ENCODE measurements at places on chromosomes 7 and 10. TPM values are rescaled to one million over a fixed set of nuclear protein-coding genes. Genes with fewer than 3 reads are reported as not detected.

GRCh38 chr7:2802101-2802500, 42.0 kb downstream of the GNA12 start:
- no peaks in the 10 kb centered on the region for H3K27me3 ChIP-seq
- H3K4me1 ChIP-seq = peaks cover 46% of the 10 kb centered on the region
- H3K27ac ChIP-seq = no peak overlapping the region
- DNase-seq = peak; percentile 53
- no peak overlapping the region for H3K4me3 ChIP-seq

GRCh38 chr10:12717981-12718707, 283.4 kb downstream of the CCDC3 start:
- no peak overlapping the region for H3K4me3 ChIP-seq
- H3K36me3 ChIP-seq = no peaks in the 10 kb centered on the region
- H3K27ac ChIP-seq = no peak overlapping the region
- peaks cover 3% of the 10 kb centered on the region for H3K4me1 ChIP-seq
- peaks cover 37% of the 10 kb centered on the region for H3K27me3 ChIP-seq

- DNase-seq = no peak
- no peak overlapping the region for H3K4me3 ChIP-seq
- no peak overlapping the region for H3K27ac ChIP-seq
- H3K4me1 ChIP-seq = no peaks in the 10 kb centered on the region
- no peaks in the 10 kb centered on the region for H3K36me3 ChIP-seq
These were observed 210.2 kb upstream of the NPY start for GRCh38 chr7:24073651-24074420.

COL26A1 gene
- polyA plus RNA-seq = 0.31 TPM

DNA sequence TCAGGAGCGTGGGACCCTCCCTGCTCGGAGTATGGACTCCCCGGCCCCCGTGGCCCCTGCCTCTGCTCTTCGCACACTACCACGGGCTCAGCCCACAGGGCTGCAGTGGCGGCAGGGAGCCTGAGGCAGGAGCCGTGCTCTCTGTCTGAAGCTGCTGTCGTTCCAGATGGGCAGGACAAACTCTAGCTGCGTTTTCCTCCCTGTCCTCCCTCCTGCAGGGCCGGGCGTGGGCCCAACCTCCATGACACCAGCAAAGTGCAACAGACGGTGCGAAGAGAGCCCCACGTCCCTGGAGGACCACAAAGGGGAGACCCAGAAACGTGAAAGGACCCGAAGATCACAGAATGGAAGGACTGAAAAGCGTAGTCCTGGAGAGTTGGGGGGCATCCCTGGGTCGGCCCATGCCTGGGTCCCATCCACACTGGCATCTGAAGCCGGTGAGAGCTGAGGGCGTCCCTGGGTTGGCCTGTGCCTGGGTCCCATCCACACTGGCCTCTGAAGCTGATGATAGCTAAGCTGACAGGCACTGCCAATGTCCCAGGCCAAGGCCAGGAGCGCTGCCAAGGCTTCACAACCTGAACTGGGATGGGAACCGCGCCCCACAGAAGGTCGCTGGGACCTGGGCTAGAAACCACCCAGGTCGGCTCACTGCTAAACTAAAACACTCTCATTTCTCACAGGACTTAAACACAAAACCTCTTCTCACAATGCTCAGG, 267.0 kb downstream of the MAD1L1 start:
- no peak overlapping the region for H3K27ac ChIP-seq
- no peaks in the 10 kb centered on the region for H3K27me3 ChIP-seq
- H3K4me3 ChIP-seq = no peak overlapping the region
- H3K36me3 ChIP-seq = no peaks in the 10 kb centered on the region
- DNase-seq = no peak

GRCh38 chr10:109912335-109913281, 10.7 kb downstream of the XPNPEP1 start:
- H3K27ac ChIP-seq = no peak overlapping the region
- DNase-seq = no peak
- no peak overlapping the region for H3K4me3 ChIP-seq
- H3K4me1 ChIP-seq = no peaks in the 10 kb centered on the region
- peaks cover 6% of the 10 kb centered on the region for H3K36me3 ChIP-seq

GRCh38 chr7:41685684-41686083, 17.2 kb downstream of the INHBA start:
- no peak for DNase-seq
- no peaks in the 10 kb centered on the region for H3K27me3 ChIP-seq
- no peaks in the 10 kb centered on the region for H3K4me1 ChIP-seq
- no peaks in the 10 kb centered on the region for H3K36me3 ChIP-seq
- no peak overlapping the region for H3K27ac ChIP-seq
- no peak overlapping the region for H3K4me3 ChIP-seq

- H3K27me3 ChIP-seq = no peaks in the 10 kb centered on the region
- DNase-seq = no peak
These were observed 27.3 kb downstream of the ASB13 start for GRCh38 chr10:5639066-5639465.

VPS37D gene
- polyA plus RNA-seq = 1.3 TPM

DNA sequence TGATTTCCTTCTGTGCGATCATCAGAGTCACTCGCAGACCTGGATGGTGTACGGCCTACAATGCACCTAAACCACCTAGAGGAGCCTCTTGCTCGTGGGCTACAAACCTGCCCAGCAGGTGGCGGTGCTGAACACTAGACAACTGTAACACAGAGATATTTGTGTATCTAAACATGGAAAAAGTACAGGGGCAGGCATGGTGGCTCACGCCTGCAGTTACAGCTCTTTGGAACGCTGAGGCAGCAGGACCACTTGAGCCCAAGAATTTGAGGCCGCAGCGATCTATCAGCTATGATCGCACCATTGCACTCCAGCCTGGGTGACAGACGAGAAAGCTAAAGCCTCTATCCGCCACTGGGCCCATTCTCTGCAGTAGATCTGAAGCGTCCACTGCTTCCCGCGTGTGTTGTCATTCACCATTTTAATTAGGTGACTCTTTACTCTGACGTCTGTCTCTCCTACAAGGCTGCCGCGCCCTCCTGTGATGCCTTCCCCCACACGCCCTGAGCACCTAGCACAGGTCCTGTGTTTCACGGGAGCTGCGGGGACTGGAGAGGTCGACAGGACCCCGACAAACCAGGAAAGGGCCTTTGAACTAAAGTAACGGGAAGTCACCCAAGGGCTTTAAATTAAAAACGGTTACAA, 774 bp downstream of the TUBGCP2 start:
- H3K36me3 ChIP-seq = peaks cover 17% of the 10 kb centered on the region
- peak overlapping the region; percentile 98 for H3K27ac ChIP-seq
- peak overlapping the region; percentile 95 for H3K4me3 ChIP-seq

GRCh38 chr7:82598958-82599357, 155.4 kb upstream of the CACNA2D1 start:
- no peak overlapping the region for H3K4me3 ChIP-seq
- H3K36me3 ChIP-seq = no peaks in the 10 kb centered on the region
- H3K27me3 ChIP-seq = no peaks in the 10 kb centered on the region
- H3K4me1 ChIP-seq = no peaks in the 10 kb centered on the region
- no peak overlapping the region for H3K27ac ChIP-seq

GRCh38 chr7:111080495-111081105, 10.3 kb upstream of the LRRN3 start:
- no peaks in the 10 kb centered on the region for H3K4me1 ChIP-seq
- H3K36me3 ChIP-seq = no peaks in the 10 kb centered on the region
- DNase-seq = no peak
- no peak overlapping the region for H3K4me3 ChIP-seq
- no peak overlapping the region for H3K27ac ChIP-seq

DNA sequence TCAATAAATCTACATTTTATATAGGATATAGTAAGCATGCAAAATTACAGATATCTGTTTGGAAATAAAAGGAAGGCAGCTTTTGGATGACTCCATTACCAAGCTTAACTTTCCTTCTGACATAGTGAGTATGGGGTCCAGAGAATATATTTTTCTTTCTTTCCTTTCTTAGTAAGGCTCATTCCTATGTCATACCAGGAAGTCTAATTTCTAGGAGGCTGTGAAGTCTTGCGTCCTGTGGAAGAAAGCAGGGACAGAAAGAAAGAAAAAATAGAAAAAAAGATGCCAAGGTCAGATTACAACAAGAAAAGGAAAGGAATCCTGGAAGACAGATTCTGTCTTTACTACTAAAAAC, 36.3 kb downstream of the AKR1C8 start:
- H3K4me1 ChIP-seq = peaks cover 3% of the 10 kb centered on the region
- no peak overlapping the region for H3K27ac ChIP-seq
- no peak for DNase-seq
- no peaks in the 10 kb centered on the region for H3K27me3 ChIP-seq
- no peak overlapping the region for H3K4me3 ChIP-seq

DNA sequence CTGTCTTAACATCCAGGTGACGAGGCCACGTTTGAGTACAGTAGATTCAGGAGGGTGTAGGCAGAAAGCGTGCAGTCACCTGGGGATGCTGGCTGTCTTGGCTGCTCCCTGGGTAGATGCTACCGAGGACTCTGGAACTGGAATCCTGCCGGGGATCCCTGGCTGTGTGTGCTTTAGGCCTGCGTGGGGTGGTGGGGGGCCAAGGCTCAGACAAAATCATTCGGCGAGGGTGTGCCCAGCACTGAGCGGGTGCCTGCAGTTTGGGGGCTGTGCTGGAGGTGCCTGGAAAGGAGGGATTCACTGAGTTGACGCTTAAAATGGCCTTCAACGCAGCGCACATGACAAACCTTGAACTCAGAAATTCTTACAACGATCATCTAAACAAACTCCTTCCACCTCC, 93.5 kb upstream of the PODXL start:
- DNase-seq = no peak
- H3K36me3 ChIP-seq = no peaks in the 10 kb centered on the region
- no peaks in the 10 kb centered on the region for H3K27me3 ChIP-seq
- no peaks in the 10 kb centered on the region for H3K4me1 ChIP-seq
- no peak overlapping the region for H3K27ac ChIP-seq

GRCh38 chr10:62584731-62585130, 210.6 kb downstream of the ZNF365 start:
- no peaks in the 10 kb centered on the region for H3K27me3 ChIP-seq
- H3K27ac ChIP-seq = no peak overlapping the region
- no peak overlapping the region for H3K4me3 ChIP-seq
- no peaks in the 10 kb centered on the region for H3K4me1 ChIP-seq

LIPN gene
- polyA plus RNA-seq = 2.6 TPM

DNA sequence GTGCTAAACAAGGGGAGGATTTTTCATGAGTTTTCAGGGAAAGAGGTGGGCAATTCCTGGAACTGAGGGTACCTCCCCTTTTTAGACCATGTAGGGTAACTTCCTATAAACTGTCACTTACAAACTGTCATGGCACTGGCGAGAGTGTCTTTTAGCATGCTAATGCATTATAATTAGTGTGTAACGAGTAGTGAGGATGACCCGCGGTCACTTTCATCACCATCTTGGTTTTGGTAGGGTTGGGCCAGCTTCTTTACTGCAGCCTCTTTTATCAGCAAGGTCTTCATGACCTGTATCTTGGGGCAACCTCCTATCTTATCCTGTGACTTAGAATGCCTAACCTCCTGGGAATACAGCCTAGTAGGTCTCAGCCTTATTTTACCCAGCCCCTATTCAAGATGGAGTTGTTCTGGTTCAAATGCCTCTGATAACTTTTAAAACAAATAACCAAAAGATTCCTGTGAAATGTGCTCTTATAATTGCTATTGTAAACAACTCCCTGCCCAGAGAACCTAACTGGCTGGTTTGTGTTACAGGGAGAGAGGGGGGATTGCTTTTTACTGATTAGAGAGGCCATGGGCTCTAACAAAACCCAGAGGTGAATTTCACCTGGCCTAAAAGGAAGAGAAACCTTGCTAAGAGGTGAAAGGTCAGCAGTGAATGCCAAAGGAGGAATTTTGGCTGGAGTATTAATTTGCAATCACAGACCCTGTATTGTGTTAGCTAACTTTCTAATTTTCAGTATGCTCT, 64.3 kb downstream of the EEPD1 start:
- no peak overlapping the region for H3K4me3 ChIP-seq
- no peak for DNase-seq
- H3K4me1 ChIP-seq = peaks cover 9% of the 10 kb centered on the region
- H3K36me3 ChIP-seq = no peaks in the 10 kb centered on the region

GRCh38 chr7:66157060-66157459, 42.4 kb downstream of the CRCP start:
- no peak overlapping the region for H3K27ac ChIP-seq
- H3K4me1 ChIP-seq = peaks cover 10% of the 10 kb centered on the region
- no peak overlapping the region for H3K4me3 ChIP-seq
- peaks cover 14% of the 10 kb centered on the region for H3K36me3 ChIP-seq
- H3K27me3 ChIP-seq = no peaks in the 10 kb centered on the region

DNA sequence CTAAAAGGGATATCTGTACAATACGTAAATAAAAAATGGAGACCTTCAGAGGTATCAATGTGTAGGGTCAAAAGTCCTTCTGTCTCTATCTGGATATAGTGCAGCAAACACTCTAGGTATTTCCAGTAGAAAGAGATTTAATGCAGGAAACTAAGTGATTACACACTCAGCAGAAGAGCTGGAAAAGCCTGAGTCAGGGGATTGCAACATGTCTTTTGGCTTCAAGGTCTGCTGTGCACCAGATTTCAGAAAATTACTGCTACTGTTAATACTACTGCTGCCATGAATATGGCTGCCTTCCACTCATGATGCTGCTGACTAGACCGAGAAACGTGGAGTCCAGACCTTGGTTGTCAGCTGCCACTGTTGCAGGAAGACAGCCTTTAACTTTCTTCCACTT, 94.9 kb upstream of the DLX6 start:
- H3K4me3 ChIP-seq = no peak overlapping the region
- DNase-seq = no peak
- H3K27ac ChIP-seq = no peak overlapping the region

- H3K4me3 ChIP-seq = no peak overlapping the region
- DNase-seq = no peak
- no peaks in the 10 kb centered on the region for H3K36me3 ChIP-seq
- H3K27ac ChIP-seq = no peak overlapping the region
- H3K4me1 ChIP-seq = no peaks in the 10 kb centered on the region
These were observed 1140.0 kb upstream of the AUTS2 start for GRCh38 chr7:68458010-68458908.

- no peaks in the 10 kb centered on the region for H3K27me3 ChIP-seq
- peak; percentile 90 for DNase-seq
- H3K27ac ChIP-seq = no peak overlapping the region
- H3K36me3 ChIP-seq = no peaks in the 10 kb centered on the region
- peaks cover 20% of the 10 kb centered on the region for H3K4me1 ChIP-seq
These were observed 47.9 kb downstream of the PIP4K2A start for GRCh38 chr10:22666287-22667092.

NKX1-2 gene
- polyA plus RNA-seq = not detected

ABCB4 gene
- polyA plus RNA-seq = 0.08 TPM

DNA sequence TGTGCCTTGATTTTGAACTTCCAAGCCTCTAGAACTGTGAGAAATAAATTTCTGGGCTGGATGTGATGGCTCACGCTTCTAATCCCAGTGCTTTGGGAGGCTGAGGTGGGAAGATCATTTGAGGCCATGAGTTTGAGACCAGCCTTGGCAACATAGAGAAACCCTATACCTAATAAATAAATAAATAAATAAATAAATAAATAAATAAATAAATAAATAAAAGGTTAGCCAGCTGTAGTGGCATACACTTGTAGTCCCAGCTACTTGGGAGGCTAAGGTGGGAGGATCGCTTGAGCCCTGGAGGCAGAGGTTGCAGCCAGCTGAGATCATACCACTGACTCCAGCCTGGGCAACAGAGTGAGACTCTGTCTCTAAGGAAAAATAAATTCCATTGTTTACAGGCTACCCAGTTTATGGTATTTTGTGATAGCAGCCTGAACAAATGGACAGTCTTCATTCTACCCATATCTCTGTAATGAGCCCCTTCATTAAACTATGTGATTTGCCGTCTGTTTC, 67.7 kb downstream of the STEAP1B start:
- H3K27ac ChIP-seq = no peak overlapping the region
- no peaks in the 10 kb centered on the region for H3K36me3 ChIP-seq
- no peak overlapping the region for H3K4me3 ChIP-seq
- peaks cover 2% of the 10 kb centered on the region for H3K4me1 ChIP-seq
